SJSA1 (cell line): ENCODE measurements at places on chromosomes 7 and 10.

DNA sequence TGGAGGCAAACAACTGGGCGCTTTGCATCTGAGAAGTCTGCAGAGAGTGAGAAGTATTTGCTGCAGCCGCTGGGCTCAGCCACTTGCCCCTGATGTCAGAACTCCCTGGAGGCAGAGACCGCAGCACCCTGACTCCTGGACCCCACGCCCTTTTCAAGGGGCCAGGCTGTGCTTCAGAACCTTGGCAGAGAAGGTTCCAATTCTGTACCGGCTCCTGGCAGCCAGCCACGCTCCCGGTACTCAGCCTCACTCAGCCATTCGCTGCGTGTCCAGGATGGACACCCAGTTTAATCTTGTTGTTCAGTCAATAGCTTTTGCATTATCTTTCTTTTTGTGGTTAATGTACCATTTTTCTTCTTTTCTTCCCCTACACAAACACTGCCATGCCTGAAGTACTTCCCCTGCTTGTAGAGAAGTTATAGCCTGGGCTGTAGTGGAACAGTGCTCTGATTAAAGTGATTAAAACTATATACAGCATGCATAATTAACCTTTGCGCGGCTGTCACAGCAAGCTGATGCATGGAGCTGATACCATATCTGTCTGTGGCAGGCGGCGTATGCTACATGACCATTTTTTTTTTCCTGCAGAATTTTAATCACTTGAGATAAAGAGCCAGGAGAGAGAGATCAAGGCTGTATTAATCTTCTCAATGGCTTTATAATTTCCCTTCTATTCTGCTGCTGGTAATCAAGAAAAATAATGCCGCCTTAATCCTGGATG is 578.5 kb downstream of the SDK1 start:
- no peak for DNase-seq

- no peak for DNase-seq
Measured at GRCh38 chr10:35770817-35771355, 128.8 kb upstream of the FZD8 start.

DNA sequence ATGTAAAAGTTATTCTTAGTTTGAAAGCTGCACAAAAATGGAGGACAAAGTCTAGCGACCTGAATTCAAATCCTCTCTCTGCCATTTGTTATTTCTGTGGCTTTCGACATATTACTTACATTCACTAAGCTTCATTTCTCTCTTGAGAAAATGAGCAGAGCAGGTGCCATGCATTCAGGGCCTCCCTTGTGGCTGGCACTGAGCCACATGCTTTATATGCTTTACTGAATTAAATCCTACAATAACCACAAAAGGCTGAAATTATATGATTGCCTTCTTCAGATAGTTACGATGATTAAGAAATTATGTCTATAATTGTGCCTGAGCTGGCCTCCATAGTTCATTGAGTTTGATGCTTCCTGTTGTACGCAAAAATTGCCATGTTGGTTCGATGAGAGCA is 98.7 kb downstream of the NPSR1 start:
- no peak for DNase-seq

GRCh38 chr10:12412666-12413368 is 63.5 kb downstream of the CAMK1D start:
- DNase-seq: no peak

GRCh38 chr7:21565614-21566013 is 22.8 kb downstream of the DNAH11 start:
- no peak for DNase-seq

GRCh38 chr10:24722676-24723385 is 856 bp downstream of the ARHGAP21 start:
- peak; percentile 65 for DNase-seq

DNA sequence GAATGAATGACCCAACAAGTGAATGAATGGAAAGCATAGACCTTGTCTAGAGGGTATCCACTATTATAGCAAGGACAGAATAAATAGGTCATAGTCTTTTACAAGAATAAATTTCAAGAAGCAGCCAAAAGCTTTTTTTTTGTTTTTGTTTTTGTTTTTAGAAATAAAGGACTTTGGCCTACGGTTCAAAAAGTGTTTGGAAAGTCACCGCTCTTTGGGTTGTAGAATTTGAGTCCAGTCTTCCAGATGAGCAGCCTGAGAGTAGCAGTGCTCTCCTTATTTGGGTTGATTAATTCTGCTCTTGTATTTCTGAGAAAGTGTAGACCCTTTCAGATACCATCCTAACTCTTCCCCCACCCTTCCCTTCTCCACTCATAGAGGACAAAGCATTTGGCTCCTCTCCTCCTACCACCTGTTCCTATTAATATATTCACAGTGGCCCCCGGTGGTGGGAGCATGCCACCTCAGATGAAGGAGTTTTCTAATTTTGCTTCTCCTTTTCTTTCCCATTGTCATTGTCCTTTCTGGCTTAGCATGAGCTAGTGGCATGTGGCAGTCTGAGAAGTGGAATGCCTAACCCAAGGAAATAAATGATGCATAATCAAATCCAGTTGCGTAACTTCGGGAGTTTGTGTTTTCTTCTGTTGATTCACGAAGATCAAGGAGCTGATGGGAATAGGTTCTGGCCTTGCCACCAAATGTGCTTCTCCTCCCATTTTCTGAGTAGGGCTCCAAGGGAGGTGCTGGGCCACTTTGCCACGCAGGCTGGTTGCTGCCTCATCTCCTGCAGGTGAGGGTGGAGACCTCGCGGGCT is 114.7 kb downstream of the CHN2 start:
- DNase-seq: no peak

GRCh38 chr7:155860840-155861479 is 48.7 kb upstream of the SHH start:
- peak; percentile 33 for DNase-seq

DNA sequence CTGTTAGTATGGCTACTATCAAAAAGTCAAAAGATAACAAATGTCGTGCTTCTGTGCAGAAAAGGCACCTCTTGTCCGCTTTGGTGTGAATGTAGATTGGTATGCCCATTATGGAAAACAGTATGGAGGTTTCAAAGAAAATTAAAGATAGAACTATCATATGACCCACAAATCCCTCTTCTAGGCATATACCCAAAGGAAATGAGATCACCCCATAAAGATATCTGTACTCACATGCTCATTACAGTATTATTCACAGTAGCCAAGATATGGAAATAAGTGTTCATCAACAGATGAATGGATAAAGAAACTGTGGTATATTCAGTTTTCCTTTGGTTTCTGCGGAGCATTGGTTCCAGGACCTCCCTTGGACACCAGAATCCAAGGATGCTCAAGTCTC is 180.5 kb upstream of the PPP1R3A start:
- DNase-seq: no peak

DNA sequence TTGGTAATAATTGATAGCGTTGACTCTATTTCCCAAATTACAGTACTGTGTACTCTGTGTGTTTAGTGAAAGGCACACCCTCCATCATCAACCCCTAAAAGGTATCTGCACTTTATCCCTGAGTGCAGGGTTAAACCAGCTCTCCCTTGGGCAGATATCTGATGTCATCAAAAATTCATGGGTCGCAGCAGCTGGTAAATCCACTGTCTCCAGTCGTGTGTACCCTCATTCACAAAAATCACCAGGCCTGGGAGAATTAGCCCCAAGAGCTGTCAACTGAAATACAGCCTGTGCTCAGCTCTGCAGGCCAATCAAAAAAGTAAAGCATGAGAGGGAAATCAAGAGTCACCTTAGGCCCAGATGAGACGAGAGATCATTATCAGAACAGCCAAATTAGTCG is 103.7 kb downstream of the HIP1 start:
- DNase-seq: no peak

DNA sequence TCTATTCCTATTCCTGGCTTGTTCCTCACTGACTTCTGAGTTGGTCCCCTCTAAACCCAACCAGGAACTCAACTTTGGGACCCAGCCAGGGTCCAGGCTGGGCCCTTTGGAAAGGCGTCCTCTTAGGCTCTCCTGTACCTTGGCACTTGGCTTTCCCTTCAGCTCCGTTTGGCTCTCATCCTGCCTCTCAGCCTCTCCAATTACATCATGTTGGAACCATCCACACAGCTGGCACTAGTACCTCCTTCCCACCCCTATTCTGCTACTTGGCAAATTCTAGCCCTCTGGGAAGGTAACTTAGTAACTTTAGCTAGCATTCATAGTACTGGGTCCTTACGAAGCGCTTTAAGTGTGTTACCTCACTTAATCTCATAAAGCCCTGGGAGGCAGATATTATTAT is 205.3 kb upstream of the HABP2 start:
- DNase-seq: no peak
